ENCODE measurements at places on chromosomes 1 and 21.

- DNase-seq: no peak
These were observed 25.5 kb upstream of the IL10 start for GRCh38 chr1:206797534-206798383.

- DNase-seq: no peak
These were observed 1.6 kb upstream of the ARTN start for GRCh38 chr1:43931711-43932660.

DNA sequence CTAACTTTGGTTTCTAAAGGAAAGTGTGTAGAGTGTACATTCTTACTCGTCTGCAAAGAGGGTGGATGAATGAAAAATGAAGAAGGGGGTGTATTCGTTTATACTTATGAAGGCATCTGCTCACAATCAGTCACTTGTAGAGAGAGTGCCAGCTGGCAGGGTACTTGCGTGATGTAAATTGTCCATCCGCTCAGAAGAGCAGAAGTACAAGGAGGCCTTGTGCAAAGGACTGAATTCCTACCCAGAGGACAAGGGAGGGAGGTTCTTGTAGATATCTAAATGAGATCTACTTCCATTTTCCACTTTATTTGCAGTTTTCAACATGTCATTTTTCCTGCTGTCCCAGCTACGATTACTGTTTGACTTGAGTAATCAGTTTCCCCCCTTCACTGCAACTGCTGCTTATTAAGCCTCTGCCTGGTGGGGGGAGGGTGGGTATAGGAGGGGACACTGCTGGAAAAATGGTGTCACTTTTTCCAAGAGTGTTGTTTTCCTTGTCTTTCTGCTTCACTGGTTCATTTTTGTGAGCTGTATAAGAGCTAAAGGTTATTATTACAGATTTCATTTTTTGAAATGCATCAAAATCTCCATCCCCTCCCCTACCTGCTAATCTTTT lies 67.3 kb downstream of the LAMC1 start:
- DNase-seq: no peak

- no peak for DNase-seq
These were observed 24.7 kb downstream of the TRPM2 start for GRCh38 chr21:44377922-44378645.

DNA sequence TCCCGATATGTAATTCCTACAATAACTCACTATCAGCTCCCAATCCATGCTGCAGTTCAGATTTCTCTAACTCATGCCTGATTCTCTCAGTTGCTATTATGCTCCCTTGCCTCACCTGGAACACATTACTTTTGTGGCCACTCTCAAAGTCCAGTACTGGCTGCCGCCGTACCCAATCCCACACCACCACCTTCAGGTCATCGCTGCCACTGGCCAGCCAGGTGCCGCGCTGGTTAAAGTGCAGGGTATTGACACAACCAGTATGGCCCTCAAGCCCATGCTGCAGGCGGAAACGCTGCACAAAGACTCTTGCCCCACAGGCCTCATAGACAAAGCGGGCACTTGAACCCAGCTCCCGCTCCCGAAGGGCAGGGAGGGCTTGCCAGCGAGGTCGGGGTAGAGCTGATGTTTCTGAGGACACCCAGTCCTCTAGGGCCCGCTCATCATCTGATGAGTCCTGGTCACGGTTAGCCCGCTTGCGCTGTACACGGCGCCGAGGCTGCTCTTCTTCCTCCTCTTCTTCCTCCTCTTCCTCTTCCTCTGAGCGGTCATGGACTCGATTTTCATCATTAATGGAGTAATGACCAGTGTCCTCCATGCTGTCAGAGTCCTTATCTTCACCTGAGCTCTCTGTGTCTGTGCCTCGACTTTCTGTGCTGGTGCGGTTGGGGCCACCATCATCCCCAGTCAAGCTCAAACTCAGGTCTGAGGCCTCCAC lies 22.6 kb downstream of the DCAF8 start:
- no peak for DNase-seq

- DNase-seq: no peak
These were observed 16.5 kb upstream of the RYR2 start for GRCh38 chr1:237025358-237026074.

DNA sequence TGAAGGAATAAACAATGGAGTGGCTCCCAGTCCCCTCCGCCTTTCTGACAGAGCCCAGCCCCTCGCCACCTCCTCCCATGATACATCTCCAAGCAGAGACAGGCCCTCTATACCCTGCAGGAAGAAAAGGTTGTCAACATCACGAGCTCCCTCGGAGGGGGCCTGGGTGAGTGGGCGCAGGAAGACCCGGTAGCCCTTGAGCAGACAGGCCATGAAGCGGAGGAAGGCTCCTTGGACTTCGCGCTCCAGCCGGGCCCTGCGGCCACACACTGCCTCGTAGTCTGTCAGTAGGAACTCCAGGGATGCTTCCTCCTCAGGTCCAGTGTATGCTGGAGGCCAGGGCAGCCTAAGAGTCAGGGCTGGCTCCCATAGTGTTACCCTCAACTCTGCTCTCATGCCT lies 7.0 kb downstream of the DENND4B start:
- DNase-seq: no peak

DNA sequence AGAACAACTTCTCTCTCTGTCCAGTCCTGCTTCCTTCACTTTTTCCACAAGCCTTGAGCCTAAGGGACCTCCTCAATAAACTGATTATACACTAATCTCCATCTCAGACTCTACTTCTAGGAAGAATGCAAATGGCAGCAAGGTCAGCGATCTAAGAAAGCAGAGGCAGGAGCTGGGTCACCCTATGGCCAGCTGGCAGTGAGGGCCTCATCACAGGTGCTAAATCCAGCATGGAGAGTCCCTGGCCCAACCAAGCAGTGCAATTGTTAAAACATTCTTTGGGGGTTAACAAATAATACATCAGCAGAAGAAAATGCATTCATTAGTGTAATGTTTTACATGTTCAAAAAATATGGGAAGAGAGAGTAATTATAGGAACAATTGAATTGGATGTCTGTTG lies 416.0 kb downstream of the SIPA1L2 start:
- no peak for DNase-seq

GRCh38 chr1:21436488-21437340 lies 3.2 kb upstream of the NBPF3 start:
- no peak for DNase-seq

GRCh38 chr21:45362748-45363145 lies 42.2 kb upstream of the COL18A1 start:
- DNase-seq: no peak

DNA sequence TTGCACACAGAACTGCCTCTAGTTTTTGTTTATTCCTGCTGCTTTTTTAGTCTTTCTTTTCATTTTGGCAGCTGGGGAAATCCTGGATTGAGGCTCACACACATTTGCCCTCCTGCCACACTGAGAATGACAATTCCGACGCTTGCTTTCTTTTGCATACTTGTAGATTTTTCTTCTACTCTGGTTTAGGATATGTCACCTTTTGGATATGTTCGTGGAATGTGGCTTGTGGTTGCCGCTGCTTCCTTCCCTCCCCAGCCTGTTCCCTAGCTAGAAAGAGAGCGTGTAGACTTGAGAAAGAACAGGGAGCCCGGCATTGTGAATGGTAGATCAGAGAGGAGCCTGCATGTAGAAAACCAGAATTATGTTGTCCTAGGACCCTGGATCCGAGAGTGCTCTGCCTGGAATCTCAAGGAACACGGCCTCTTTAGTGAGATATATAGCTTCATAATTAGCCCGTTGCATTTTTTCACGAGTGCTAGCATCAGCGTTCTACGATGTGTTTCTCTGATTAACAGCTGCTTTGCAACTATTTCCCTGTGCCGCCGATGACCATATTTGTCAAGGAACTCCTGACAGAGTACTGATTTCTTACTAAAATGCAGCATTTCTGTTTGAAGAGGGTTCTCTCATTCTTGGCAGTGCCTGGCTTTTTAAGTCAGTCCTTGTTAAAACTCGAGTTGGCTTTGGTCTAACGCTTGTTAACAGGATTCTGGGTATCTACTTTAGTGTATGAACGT lies 56.2 kb downstream of the PEX14 start:
- DNase-seq: no peak

DNA sequence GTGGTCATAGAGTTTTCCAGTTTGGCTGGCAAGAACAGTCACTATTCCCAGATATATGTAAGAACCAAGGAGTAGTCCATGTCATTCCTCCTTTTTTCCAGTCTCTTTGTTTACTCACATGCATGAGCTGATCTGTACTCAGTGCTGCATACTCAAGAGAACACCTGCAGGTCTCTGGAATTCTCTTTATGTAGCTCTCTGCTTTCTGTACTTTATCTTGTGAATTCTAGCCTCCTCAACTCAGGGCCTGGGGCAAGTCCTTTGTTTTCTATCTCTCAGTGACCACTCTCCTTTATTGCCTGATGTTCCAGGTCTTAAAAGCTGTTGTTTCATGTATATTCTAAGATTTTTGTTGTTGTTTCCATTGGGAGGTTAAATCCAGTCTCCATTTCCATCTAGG lies 478.9 kb downstream of the DPYD start:
- DNase-seq: no peak

GRCh38 chr1:54989473-54989872 lies 9.0 kb downstream of the TMEM61 start:
- DNase-seq: no peak

DNA sequence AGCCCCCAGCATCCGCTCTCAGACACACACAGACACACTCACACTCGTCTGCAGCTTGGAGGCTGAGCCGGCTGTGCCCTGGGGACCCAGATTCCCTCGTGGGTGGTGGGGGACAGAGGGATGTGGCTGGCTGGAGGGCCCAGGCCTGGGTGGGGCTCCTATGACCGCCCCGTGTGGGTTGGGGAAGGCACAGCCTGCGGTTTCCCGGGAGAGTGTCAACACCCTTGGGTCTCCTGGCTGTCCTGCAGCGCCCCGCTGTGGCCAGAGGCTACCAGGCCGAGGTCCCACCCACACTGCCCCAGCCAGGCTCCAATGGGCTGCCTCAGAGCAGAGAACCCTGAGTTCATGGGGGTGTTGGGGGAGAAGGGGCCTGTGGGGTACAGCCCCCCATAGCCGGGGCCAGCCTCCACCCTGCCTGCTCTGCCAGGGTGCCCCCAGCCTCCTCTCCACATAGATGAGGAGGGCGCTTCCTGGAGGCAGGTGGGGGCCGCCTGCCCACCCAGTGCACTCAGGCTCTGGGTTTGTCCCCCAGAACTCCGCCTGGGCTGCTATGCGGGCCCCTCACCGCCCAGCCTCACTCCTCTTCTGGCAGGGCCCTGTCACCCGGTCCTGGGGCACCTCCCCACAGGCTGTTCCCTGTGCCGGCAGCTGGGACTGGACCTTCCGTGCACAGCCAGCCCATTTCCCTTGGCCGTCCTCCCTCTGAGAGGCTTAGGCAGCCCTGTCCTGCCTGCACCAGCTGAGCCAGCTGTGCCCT lies at the start of gene TTC34:
TTC34 (minus strand) TSS at position 159 of the 757 bp plus-strand sequence. CDS start 866 bp downstream, outside the sequence.
- peak; percentile 48 for DNase-seq

- DNase-seq: no peak
These were observed 21.1 kb downstream of the PLA2G4A start for GRCh38 chr1:186849826-186850225.

- DNase-seq: no peak
These were observed 221.3 kb upstream of the KCTD3 start for GRCh38 chr1:215345766-215346165.

GRCh38 chr1:3471356-3472087 lies 17.1 kb downstream of the ARHGEF16 start:
- DNase-seq: no peak

DNA sequence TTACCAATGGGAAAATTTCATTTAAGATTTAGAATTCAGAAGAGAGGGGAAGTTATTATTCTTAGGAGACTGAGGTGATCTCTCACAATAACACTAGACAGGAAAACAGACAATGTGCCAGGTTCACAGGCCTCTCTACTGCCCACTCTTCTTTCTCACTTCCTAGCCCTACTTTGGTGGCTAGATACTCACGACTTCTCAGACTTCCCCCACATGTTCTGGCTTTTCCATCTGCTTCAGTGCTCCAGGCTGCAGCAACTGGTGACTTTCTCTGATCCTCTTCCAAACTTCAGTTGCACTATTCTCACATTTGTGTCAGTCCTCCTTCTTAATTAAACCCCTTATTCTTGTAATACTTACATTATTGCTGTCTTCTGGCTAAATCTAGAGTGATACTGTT lies 208.7 kb upstream of the KCTD3 start:
- no peak for DNase-seq

DNA sequence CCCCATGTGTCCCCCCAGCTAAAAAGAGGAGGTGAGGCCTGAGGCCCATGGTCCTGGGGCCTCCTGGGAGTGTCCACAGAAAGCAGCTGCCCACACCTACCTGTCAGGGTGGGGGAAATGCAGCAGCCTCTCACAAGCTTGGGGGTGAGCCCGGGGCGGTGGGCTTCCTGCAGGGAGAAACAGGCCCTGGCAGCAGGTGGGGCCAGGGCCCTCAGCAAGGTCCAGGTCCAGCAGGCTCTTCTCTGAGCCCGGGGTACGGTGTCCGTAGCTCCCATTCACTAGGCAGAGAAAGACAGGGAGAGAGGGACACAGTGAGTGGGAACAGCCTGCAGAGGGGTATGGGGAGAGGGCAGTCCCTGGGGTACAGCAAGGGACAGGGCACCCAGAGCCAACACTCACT lies 139.0 kb downstream of the GLIS1 start:
- no peak for DNase-seq

DNA sequence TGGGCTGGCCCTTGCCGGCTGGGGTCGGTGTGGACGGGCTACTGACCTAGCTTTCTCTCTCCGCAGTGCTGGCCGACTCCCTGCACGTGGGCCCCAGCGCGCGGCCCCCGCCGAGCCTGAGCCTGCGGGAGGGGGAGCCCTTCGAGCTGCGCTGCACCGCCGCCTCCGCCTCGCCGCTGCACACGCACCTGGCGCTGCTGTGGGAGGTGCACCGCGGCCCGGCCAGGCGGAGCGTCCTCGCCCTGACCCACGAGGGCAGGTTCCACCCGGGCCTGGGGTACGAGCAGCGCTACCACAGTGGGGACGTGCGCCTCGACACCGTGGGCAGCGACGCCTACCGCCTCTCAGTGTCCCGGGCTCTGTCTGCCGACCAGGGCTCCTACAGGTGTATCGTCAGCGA lies 34.9 kb downstream of the PTGFRN start:
- no peak for DNase-seq

- no peak for DNase-seq
These were observed 146.7 kb downstream of the KCNT2 start for GRCh38 chr1:196461521-196461920.

- DNase-seq: peak; percentile 59
These were observed 1.1 kb downstream of the AGTRAP start for GRCh38 chr1:11736746-11737639.

- DNase-seq: no peak
These were observed 24.6 kb downstream of the PODN start for GRCh38 chr1:53086491-53087070.

DNA sequence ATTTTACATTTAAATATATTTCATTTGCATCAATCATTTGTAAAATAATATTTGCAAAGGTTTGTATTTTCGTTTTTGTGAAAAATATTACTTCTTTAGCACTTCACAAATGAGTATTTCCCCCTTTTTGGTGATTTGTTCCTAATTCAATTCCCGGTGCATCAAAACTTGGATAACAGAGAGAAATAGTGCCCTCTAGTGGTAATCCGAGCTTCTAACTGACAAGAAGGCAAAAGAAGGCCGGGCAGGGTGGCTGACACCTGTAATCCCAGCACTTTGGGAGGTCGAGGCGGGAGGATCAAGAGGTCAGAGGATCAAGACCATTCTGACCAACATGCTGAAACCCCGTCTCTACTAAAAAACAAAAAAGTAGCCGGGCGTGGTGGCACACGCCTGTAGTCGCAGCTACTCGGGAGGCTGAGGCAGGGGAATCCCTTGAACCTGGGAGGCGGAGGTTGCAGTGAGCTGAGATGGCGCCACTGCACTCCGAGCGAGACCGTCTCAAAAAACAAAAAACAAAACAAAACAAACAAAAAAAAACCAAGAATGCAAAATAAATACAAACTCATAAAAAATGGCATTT lies 137.7 kb downstream of the COL11A1 start:
- DNase-seq: peak; percentile 60

- DNase-seq: no peak
These were observed 80.3 kb downstream of the NME7 start for GRCh38 chr1:169287280-169287679.

Measured in activated CD4-positive, alpha-beta T cell treated with anti-CD3 and anti-CD28 coated beads, Interleukin-2, Interleukin-4, amounts not matched to agents 100 ng/mL and 50 ng/mL, durations not matched to agents 16 hours and 8 hours (primary cell).